HuH-7.5 (cell line): ENCODE measurements at places on chromosomes 1 and 21.
A peak's percentile ranks its signal among the peaks of the same experiment; 100 is the strongest.

GRCh38 chr1:36350659-36351226, 27.3 kb upstream of the EVA1B start:
- no peak for DNase-seq

DNA sequence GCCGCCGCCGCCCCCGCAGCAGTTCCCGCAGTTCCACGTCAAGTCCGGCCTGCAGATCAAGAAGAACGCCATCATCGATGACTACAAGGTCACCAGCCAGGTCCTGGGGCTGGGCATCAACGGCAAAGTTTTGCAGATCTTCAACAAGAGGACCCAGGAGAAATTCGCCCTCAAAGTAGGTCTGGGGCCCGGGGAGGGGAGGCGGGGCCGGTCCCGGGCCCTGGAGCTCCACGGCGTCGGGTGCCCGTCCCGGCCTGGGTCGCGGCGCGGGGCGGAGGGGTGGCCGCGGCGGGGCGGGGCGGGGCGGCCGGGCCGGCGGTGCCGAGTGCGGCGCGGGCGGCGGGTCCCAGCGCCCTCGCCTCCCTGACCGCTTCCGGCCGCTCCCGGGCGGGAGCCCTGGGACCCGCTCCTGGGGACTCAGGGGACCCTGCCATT, 646 bp downstream of the MAPKAPK2 start:
- peak; percentile 56 for DNase-seq

DNA sequence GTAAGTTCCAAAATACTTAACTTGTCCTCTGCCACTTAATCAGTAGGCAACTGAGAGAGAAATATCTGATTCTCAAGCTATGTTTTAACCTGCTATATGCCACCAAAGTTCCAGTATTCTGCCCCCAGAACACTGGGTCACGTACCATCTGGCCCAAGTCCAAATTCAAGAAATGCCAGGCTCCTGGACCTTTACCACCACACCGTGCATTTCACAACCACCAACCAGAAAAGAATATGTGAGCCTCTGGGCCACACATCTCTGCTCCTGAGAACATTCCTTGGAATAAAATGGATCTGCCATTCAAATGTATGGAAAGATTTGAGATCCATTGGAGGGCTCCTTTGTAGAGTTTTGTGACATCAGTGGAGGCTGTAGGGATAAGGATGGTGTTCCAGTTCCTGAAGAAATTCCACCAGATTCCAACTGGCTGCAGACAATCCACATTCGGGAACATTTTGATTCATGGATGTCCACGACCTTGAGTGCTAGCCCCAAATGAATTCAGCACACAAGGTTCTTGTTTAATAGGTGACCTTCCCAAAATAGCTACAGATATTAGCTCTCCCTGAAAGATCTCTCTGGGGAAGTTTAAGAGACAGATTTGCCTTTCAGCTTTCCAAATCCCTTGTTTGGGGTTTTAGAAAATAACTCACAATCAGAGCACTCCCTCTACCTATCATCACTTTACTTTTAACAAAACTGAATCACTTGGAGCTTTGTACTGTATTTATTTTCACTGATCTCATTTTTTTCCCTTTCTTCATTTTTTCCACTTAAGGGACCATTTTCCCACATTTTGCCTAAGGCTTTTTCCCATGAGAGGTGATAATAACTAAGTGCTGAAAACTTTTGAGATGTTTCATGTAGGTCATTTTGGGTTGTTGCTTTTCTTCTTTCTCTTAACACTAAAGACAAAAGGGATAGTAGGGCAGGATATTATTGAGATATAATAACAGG, 128.4 kb upstream of the ZC3H11B start:
- no peak for DNase-seq

GRCh38 chr21:37683396-37684114, 232.7 kb downstream of the KCNJ6 start:
- DNase-seq: no peak

GRCh38 chr1:69994241-69994640, 211.1 kb downstream of the LRRC40 start:
- DNase-seq: no peak

GRCh38 chr1:232728507-232729263, 76.5 kb upstream of the MAP10 start:
- no peak for DNase-seq

- DNase-seq: no peak
These were observed 108.2 kb downstream of the GALNT2 start for GRCh38 chr1:230175163-230175747.

- no peak for DNase-seq
These were observed 43.5 kb upstream of the NEK7 start for GRCh38 chr1:198113342-198113750.

DNA sequence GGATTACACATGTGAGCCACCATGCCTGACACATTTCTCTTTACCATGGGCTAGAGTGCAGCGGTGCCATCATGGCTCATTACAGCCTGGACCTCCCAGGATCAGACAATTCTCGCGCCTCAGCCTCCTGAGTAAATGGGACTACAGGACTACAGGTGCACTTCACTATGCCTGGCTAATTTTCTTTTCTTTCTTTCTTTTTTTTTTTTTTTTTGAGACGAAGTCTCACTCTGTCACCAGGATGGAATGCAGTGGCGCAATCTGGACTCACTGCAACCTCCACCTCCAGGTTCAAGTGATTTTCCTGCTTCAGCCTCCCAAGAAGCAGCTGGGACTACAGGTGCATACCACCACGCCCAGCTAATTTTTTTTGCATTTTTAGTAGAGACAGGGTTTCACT, 14.8 kb upstream of the KIF1B start:
- DNase-seq: no peak

DNA sequence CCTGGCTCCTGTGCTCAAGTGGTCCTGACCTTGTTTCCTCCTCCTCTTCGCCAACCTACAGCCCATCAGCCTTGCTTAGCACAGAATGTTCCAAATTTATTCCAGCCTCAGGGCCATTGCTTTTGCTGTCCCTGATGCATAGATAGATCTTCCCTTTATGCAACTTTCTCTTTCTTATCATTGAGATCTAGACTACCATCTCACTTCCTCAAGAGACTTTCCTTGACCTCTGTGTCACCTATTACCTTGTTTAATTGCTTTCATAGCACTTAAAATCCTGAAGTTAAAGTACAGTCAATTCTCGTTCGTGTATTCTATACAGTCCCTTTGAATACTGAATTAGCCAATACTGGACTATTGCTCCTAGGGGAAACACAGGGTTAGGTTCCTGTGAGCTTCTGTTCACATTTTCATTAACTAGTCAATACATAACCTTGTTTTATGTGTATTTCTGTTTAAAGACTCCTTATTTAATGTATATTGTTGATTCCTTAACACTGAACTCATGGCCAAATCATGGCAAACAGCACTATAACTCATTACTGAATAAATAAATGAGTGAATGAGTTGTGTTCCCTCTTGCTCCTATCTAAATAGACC, 26.2 kb upstream of the MCOLN3 start:
- DNase-seq: no peak

GRCh38 chr1:186620566-186621350, 59.5 kb downstream of the PTGS2 start:
- no peak for DNase-seq

DNA sequence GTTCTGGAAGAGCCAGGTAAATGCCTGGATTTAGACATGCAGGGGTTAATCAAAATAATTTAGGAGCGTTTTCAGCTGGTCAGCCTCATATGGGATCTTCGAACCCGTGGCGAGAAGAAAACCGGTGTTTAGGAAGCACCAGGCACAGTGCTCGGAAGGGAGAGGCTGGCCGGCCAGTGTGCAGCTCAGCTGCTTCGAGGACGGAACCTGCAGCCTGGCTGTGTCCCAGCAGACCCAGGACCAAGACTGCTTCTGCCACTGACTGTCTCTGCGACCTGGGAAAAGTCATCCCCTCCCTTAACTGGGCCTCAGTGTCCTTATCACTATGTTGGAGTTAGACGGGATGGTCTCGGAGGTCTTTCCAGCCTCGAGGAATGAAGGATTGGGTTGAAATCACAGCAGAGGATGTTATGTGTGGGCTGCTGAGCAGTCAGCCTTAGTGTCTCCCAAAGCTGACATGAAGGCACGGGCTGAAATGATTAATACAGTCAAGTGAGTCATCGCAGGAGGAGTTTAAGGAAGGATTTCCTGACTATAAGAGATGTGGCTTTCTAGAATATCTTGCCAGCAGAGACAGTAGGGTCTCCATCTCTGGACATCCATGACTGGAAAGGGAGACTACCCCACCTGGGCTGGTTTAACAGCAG, 20.8 kb downstream of the PPFIA4 start:
- no peak for DNase-seq

DNA sequence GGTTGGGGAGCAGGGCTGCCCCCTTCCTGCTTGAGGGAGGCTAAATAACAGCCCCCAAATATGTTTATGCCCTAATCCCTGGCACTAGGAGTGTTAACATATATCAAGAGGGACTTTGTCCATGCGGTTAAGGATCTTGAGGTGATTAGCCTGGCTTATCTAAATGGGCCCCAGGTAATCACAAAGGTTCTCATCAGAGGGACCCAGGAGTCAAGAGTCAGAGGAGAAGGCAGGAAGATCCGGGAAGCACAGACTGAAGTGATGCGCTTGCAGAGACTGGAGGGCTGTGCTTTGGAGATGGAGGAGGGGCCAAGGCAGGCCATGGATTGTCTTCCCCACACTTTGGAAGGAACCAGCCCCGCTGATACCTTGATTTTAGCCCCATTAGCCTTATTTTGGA, 86.4 kb downstream of the IER5 start:
- no peak for DNase-seq

- DNase-seq: no peak
These were observed 1626.7 kb upstream of the B3GALT2 start for GRCh38 chr1:194813096-194813495.

DNA sequence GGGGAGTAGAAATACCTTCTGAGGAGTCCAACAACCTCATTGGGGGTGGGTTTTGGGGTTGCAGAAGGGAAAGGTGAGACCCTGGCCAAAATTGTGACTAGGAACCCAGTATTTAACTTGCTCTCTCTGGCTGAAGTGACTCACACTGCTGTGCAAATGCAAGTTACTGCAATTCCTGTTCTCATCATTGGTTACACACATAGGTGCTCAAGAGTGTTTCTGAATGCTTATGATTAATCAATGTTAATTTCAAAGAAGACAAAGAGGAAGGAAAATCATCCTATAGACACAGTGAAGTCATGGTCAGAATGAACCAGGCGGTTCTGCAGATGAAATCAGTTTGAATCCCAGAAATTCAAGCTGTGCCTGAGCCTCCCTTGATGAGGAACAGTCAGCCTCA, 3.1 kb downstream of the ASCL5 start:
- DNase-seq: no peak

- DNase-seq: no peak
These were observed 35.8 kb downstream of the DYRK1A start for GRCh38 chr21:37402251-37402867.

DNA sequence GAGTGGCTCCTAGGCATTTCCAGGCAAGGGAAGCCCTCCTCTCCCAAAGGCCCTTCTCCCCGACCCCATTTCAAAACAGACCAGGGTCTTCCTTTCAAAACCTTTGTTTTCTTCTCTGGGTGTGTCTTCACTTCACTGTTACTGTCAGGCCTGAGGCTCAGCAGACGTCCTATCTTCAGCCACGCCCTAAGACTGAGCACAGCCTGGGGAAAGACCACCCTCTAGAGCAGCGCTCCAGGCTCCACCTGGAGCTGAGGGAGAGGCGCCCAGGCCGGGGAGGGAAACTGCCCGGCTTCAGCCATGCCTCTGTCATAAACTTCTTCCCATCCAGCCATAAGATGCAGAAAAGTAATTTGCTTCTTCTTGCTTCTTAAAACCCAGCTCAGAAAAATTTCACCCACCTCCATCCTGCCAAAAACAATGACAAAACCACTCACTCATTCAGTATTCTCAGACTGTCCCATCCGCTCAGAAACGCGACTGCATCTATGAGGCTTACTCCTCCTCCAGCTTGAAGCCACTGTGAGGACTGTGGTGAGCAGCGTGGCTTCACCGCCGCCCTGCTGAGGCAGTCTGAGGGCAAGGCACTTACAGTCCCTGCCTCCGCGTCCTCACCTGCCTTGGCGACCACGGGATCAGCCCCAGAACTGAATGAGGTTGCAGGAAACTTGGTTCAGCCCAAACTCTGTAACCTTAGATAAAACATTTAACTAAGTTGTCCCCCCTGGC, 36.1 kb downstream of the VN1R5 start:
- no peak for DNase-seq

DNA sequence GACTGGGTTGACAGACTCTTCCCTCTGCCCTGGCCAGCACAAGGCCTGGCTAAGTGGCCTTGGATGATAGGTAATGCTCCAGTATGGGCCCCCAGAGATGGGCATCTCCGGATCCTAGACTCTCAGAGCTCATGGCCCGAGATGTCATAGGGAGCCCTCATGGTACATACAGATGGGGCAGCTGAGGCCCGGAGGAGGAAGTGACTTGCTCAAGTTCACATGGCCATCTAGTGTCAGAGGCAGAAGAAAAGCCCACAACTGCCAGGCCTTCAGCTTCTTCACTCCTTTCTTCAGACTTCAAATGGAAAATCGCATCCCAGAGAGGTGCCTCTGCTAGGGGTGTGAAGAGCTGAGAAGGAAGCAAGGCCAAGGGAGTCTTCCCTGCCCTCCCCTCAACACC, 46.8 kb upstream of the SYNC start:
- no peak for DNase-seq

DNA sequence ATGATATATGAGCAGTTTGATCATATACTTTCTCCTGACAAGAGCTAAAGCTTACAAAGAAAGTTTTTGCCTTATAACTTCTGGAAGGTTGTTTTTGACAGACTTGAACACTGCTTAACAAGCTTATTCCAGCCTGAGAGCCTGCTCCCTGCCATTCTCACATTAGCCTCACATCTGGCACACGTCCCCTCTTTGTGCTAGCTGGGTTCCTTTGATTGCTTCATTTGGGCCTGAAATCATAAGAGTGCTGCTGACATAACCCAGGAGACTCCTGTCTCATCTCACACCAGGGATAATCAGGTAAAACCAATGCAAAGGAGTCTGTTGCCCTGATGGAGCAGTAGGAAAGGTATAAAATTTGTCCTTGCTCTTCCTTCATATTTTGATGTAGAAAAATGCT, 1411.7 kb upstream of the B3GALT2 start:
- DNase-seq: no peak

DNA sequence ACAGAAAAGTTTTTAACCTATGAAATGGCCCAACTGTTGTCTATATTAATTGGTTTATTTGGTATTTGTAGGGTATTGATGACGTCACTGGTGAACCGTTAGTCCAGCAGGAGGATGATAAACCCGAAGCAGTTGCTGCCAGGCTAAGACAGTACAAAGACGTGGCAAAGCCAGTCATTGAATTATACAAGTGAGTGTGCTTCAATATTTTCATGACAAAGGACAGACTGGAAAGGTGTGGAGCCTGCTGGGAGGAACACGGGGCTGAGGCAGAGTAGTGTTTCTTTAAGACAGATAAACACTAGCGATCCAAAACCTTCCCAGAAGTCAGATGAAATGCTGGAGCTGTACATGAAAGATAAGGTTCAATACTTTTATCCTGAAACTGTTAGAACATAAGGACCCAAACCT, 76.7 kb downstream of the AK4 start:
- no peak for DNase-seq

DNA sequence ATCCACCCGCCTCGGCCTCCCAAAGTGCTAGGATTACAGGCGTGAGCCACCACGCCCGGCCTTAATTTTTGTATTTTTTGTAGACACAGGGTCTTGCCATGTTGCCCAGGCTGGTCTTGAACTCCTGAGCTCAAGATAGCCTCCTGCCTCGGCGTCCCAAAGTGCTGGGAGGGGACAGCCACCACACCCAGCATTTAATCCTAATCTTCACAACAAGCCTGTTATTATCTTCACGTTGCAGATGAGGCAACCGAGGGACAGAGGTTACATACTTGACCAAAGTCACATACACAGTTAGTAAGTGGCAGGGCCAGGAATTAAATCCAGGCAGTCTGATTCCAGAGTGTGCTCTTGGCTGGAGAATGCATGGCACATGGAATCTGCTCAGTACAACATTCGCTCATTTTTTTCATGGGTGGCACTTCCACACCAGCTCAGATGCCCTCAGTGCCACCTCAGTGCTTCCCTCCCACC, 4.8 kb upstream of the GPR37L1 start:
- no peak for DNase-seq
